ENCODE measurements at places on chromosomes 5 and 9.

- no peak for DNase-seq
Measured at GRCh38 chr9:114098021-114098935, 814 bp downstream of the KIF12 start.

GRCh38 chr5:179146277-179146676, 86.1 kb downstream of the ZNF354C start:
- peak; percentile 4 for DNase-seq

- DNase-seq: no peak
Measured at GRCh38 chr5:133256276-133256675, 204.5 kb downstream of the HSPA4 start.

- DNase-seq: no peak
Measured at GRCh38 chr9:37414503-37414943, 8.0 kb upstream of the GRHPR start.

DNA sequence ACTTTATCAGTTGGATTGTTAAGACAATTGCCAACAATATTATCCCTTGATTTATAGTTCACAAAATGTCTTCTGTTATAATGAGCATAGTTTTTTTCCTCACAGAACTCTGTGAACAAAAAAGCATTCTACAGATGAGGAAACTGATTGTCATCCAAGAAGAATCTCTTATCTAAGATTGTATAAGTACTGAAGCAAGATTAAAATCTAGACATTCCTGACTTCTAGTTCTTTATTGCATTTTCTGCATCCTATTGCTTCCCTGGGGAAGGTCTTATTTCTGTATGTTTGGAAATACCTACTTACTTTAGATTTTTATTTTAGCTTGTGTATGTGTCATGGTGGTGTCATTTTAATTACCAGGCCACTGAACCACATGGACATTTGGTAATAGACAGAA, 884.9 kb upstream of the WWC1 start:
- DNase-seq: no peak

- no peak for DNase-seq
Measured at GRCh38 chr5:92758552-92758951, 822.5 kb downstream of the NR2F1-AS1 start.

DNA sequence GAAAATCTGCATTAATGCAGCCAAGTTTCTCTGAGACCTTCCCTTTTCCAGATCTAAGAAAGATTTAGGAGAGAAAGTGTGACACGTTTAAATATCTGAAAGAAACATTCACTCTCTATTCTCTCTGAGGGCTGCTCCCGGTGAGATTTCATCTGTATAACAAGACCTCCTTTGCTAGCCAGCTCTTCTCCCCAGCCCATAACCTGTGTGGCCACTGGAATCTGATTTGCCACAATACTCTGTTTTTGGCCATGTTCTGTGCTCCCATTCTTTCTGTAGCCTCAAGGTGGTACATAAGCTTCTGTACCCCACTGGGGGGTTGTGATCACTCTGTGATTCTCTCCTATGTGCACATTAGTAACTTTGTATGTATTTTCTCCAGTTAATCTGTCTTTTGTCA, 291.0 kb upstream of the SEMA6A start:
- no peak for DNase-seq

GRCh38 chr5:22643356-22643755, 209.8 kb downstream of the CDH12 start:
- no peak for DNase-seq

DNA sequence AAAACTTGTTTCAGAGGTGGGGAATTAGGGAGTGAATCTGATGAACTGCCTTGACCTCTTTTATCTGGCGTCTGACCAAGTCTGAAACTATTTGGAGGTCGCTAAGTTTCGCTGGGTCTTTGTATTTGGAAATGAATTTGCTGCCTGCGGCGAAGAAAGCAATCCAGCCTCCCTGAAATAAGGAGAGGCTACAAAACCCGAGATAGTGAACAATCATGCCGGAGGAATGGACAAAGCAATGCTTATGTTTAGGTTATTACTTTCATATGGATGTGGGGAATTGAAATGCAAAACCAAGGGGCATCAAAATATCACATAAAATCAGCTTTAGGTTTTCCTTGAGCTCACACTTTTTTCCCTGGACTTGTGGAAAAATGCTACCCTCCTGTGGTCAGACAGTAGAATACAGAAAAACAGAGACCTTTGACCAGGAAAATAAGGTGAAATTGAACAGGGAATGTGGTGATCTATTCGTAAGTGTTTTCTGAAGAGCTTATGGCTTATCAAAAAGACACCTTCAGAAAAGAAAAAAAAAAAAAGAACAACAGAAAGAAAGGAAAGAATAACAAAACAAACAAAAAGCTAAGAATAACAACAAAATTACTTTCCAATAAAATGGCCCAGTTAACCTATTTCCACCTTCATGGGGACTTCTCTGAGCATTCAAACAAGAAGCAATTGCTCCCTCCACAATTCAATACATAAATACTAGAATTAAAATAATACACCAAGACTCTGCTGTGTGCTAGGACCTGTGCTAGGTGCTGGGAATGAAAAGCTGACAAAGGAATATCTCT, 68.6 kb upstream of the DPYSL3 start:
- no peak for DNase-seq

DNA sequence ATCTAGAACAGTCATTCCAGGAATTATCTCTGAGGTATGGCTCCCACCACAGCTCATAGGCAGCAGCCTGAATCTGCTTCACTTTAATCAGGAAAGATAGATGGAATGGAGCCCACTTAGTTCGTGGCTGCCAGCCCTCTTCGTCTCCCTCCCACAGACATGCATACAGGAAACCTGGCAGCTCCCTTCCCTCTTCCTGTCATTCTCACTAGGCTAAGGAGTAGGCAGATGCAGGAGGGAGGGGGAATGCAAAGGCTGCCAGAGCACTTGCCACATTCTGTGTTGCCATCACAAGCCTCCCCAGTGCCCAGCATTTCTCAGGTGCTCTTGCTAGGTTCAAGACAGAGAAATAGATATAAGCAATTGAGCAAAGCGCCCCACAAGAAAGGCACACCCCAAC, 378.9 kb downstream of the ELAVL2 start:
- DNase-seq: no peak

DNA sequence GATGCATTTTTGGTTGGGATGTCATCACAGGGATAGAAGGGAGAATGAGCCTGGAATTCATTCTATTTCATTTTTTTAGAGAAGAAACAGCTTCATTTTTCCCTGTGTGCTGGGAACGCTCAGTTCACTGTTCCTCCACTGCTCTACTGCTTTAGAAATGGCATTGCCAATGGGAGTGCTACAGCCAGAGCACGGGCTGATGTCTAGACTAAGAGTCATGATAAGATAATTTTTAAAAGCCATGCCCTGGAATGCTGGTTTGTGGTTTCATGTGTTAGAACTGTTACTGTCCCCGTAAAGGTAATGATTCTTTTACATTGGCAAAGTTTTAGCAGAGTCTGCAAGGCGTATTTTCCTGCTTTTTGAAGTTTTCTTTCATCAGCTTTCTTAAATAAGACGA, 119.6 kb downstream of the SEMA6A start:
- no peak for DNase-seq

DNA sequence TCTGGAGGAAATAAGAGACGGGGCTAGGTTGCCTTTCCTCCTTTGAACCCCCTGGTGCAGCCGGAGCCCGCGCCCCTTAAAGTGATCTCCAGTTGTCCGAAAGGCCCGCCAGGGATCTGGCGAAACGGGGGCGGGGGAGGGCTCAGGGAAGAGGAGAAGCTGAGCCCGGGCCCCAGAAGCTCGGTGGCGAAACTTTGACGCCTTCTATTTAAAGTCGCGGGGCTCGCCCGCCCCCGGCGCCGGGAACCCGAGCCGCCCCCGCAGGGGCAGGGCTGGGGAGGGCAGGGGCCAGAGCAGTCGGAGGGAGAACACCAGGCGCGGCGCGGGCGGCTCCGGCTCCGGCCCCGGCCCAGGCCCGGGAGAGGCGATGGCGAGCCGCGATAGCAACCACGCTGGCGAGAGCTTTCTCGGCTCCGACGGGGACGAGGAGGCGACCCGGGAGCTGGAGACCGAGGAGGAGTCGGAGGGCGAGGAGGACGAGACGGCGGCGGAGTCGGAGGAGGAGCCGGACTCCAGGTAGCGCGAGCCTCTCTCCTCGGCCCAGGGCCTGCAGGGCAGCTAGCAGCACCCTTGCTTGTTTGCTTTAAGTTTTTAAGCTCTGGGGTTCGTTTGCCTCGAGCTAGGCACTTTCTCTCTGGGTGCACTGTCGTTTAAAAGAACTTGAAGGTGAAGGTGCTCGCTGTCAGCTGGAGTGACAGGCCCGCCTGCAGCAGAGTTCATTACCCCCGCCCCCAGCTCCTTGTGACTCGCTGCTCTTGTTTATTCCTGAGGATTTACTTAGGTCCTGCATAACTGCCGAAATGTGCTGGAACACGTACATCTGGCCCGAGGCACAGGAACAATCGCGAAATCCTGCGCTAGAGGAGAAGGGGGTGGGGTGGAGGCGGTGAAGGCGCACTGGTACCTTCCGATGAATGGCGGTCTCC, at the start of gene CMYA5:
CMYA5 (plus strand) TSS at position 296 of the 926 bp plus-strand sequence; CDS start at position 368, 72 bp downstream.
- DNase-seq: no peak

DNA sequence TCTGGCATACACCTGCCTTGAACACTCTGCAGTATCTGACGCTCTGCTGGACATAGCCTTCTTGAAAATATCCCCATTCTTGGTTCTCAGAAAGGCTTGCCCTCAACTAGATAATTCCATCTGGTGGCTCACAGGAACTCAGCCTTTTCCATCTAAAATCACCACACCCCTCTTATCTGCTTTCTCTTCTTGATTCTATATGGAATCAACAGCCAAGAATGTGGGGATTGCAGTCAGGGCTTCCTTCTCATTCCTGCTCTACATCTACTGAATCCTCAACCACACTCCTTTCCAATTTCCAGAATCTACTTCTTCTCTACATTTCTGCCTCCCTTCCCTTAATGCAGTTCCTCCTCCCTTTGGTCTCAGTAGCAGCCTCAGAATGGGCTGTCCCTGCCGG, 170.1 kb downstream of the SEMA5A start:
- no peak for DNase-seq

- DNase-seq: no peak
Measured at GRCh38 chr9:132732326-132733259, 62.3 kb downstream of the GTF3C4 start.

DNA sequence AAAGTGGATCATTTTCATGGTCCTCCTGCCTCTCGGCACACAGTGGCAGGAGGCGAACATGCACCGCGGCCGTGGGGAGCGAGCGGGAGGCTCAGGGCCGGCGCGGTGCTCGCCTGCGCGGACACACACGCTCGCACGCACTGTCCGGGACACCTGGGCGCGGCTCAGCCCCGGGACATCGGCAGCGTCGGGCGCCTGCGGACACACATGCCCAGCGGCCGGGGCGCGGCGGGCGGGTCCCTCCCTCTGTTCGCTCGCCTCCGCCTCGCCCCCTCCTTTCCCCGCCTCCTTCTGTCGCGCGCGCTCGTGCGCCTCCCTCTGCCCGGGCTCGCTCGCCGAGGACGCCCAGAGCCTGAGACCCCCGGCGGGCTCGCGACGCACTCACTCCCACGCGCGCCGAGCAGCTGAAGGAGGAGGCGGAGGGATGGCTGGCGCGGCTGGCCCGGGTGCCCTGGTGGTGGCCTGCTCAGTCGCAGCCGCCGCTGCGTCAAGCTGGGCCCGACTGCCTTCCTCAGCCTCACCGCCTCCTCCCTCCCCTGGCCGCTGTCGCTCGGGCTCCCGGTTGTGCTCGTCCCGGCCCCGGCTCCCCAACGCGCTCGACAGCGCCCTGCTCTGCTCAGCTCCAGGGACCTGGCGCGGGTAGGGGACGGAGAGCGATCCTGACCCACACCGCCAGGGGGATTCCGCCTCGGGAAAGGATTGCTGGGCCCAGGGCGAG, at the start of gene FRMD3:
FRMD3 (minus strand) TSS at position 230 of the 718 bp plus-strand sequence; CDS start at position 60, 170 bp downstream.
- DNase-seq: no peak

DNA sequence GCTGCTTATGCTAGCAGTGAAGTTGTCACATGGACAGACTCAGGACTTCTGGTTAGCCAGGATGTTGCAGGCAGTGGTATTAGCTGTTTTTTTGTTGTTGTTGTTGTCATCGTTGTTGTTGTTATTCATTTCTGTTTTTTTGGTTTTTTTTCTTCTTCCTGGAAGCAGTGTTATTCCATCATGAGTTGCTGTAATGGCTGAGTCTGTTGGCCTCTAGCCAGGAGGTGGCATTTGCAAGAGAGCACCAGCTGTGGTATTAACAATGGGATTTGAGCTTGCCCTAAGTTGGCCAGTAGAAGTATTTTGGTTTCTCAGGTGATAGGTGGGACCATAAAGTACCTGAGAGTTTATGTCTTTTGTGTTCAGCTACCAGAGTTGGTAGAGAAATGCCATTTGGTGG, 561.1 kb downstream of the KCTD16 start:
- DNase-seq: no peak

- no peak for DNase-seq
Measured at GRCh38 chr5:66306844-66307315, 162.8 kb downstream of the SREK1 start.

- DNase-seq: no peak
Measured at GRCh38 chr9:99445371-99445891, 223.3 kb downstream of the SEC61B start.

GRCh38 chr5:78506261-78507024, 142.1 kb downstream of the LHFPL2 start:
- no peak for DNase-seq

GRCh38 chr5:89449392-89450148, 566.6 kb upstream of the MEF2C start:
- DNase-seq: no peak

GRCh38 chr5:78985116-78985724, at the start of gene ARSB:
TSS of gene ARSB (minus strand) at chr5:78985310. CDS start at chr5:78985248, 62 bp downstream.
- DNase-seq: peak; percentile 43

DNA sequence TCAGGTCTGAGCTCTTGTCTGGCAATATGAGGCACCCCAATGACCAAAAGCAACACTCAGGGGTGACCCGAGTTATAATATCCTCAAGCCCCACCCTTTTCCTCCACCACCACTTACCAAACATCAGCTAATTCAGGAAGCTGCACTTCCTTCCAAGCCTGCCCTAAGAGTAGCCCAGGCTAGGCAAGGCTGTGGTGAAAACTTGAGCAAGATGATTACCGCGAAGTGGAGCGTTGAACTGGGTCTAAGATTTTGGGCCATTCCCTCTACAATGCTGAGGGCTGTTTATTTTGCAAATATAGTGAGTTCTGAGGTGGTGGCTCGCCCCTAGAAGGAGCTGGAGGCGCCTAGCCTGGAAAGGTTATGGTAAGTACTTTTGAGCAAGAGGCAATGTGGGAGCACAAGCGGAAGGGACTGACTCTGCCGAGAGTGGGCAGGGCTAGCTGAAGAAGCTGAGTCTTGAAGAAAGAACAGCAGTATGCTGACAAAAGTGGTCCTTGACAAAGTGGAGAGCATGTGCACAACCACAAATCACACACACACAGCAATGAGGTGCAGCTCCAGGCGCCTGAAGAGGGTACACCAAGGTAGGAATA, at the start of gene HK3:
HK3 (minus strand) TSS at position 51 of the 596 bp plus-strand sequence. CDS start 3,187 bp downstream, outside the sequence.
- no peak for DNase-seq

- no peak for DNase-seq
Measured at GRCh38 chr5:62778316-62779009, 199.8 kb downstream of the LRRC70 start.

- DNase-seq: no peak
Measured at GRCh38 chr5:129246088-129246487, 151.5 kb downstream of the ISOC1 start.

- no peak for DNase-seq
Measured at GRCh38 chr9:13367784-13368183, 88.3 kb upstream of the MPDZ start.

- no peak for DNase-seq
Measured at GRCh38 chr9:134600371-134600770, 41.2 kb upstream of the COL5A1 start.

GRCh38 chr5:153818626-153819025, 220.1 kb downstream of the FAM114A2 start:
- DNase-seq: no peak

- DNase-seq: no peak
Measured at GRCh38 chr9:125513668-125514413, 193.2 kb downstream of the MAPKAP1 start.

- no peak for DNase-seq
Measured at GRCh38 chr9:135038331-135038730, 49.1 kb upstream of the OLFM1 start.
